HFFc6 (cell line): ENCODE measurements at places on chromosomes 2 and 18. TPM values are rescaled to one million over a fixed set of nuclear protein-coding genes. Genes with fewer than 3 reads are reported as not detected.

UPP2 gene
- total RNA-seq = not detected in 3 replicates

PELI1 gene
- 2.4 to 4.3 TPM (median 3.3 TPM) in 3 replicates for total RNA-seq

RFTN2 gene
- total RNA-seq = 0.05 to 0.59 TPM (median 0.32 TPM) in 3 replicates

UBXN4 gene
- 70.6 to 81.0 TPM (median 75.5 TPM) in 3 replicates for total RNA-seq

DNA sequence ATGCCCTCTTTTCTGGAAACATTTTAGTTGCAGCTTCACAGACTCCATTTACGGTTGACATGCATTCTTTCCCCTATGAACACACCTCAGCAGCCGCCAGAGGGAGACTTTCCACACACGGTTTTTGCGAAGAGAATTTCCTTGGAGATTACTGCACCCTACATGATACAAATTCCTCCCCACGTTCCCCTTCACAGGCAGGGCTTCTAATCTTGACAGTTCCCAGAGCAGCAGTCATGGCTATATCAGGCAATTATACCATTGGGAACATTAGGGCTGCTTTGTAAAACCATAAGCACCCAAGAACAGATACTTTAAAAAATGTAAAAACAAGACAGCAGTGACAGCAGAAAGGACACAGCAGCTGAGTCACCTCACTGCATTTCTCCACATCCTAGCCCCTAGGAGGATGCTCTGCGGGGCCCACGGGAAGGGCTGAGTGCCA lies 253.8 kb downstream of the TGIF1 start:
- H3K36me3 ChIP-seq = peaks cover 2% of the 10 kb centered on the region; the same call in 1 of the 2 replicates
- peaks cover 8% of the 10 kb centered on the region; the same call in 1 of the 2 replicates for H3K27me3 ChIP-seq
- peak; percentile 57 for DNase-seq
- peak overlapping the region; percentile 41 for H3K27ac ChIP-seq
- H3K4me1 ChIP-seq = peaks cover 16% of the 10 kb centered on the region
- H3K4me3 ChIP-seq = peak overlapping the region; percentile 82

DNA sequence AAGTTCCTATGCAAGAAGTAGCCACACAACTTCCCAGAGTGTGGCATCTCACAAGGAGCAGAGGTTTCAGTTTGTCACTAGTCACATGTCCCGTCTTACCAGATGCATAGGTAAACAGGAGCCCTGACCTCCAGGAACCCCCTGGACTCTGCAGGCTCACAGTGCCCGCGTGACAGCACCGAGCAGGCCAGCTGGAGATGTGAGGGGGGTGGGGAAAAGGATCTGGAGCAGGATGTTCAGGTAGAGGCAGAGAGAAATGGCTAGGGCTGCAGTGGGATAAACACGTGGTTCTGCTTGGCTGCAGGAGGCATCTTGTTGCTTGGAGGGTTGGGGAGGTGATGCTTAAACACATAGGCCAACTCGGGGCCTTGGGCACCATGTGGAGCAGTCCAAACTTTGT lies 54.2 kb downstream of the IMPA2 start:
- H3K4me3 ChIP-seq = no peak overlapping the region
- peaks cover 13% of the 10 kb centered on the region for H3K4me1 ChIP-seq
- DNase-seq = no peak
- H3K27me3 ChIP-seq = peaks cover 2% of the 10 kb centered on the region

- peaks cover 7% of the 10 kb centered on the region; the same call in 1 of the 2 replicates for H3K27me3 ChIP-seq
- H3K27ac ChIP-seq = no peak overlapping the region
- DNase-seq = no peak
- H3K4me1 ChIP-seq = peaks cover 67% of the 10 kb centered on the region
- no peak overlapping the region for H3K4me3 ChIP-seq
Measured at GRCh38 chr2:85769236-85769982, 15.6 kb downstream of the ATOH8 start.

DNA sequence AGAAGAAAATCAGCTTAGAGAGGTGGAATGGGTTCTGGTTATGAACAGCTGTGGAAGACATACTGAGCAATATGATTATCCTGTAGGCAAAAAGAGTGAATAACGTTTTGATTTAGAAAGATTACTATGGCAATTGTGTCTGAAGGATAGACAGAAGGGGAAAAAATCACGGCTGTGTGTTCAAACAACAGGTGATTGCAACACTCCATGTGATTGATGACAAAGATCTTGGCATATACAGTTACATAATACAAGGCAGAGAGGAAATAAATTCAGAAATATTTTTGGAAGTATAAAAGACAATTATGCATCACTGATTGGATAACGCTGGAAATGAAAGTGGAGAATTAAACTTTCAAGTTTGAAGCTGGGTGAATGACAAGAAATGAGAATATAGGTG lies 58.5 kb upstream of the KCNJ3 start:
- H3K36me3 ChIP-seq = no peaks in the 10 kb centered on the region
- H3K27me3 ChIP-seq = no peaks in the 10 kb centered on the region; the same call in 1 of the 2 replicates
- H3K4me1 ChIP-seq = no peaks in the 10 kb centered on the region
- no peak for DNase-seq
- no peak overlapping the region for H3K27ac ChIP-seq

- peaks cover 42% of the 10 kb centered on the region for H3K4me1 ChIP-seq
- 0 out of 2 replicates have a peak, but pooled peaks cover 4% of the 10 kb centered on the region for H3K36me3 ChIP-seq
- no peak overlapping the region for H3K4me3 ChIP-seq
- peaks cover 2% of the 10 kb centered on the region for H3K27me3 ChIP-seq
Measured at GRCh38 chr2:28593160-28593755, 97.4 kb downstream of the PLB1 start.

- H3K27me3 ChIP-seq = peaks cover 3% of the 10 kb centered on the region; the same call in 1 of the 2 replicates
- no peak overlapping the region for H3K27ac ChIP-seq
Measured at GRCh38 chr2:202822411-202822810, 49.2 kb downstream of the ICA1L start.

- no peaks in the 10 kb centered on the region for H3K27me3 ChIP-seq
- no peak overlapping the region for H3K4me3 ChIP-seq
- no peaks in the 10 kb centered on the region for H3K4me1 ChIP-seq
- H3K27ac ChIP-seq = no peak overlapping the region
- H3K36me3 ChIP-seq = no peaks in the 10 kb centered on the region
- no peak for DNase-seq
Measured at GRCh38 chr18:64179556-64180080, 30.7 kb upstream of the LINC00305 start.

DNA sequence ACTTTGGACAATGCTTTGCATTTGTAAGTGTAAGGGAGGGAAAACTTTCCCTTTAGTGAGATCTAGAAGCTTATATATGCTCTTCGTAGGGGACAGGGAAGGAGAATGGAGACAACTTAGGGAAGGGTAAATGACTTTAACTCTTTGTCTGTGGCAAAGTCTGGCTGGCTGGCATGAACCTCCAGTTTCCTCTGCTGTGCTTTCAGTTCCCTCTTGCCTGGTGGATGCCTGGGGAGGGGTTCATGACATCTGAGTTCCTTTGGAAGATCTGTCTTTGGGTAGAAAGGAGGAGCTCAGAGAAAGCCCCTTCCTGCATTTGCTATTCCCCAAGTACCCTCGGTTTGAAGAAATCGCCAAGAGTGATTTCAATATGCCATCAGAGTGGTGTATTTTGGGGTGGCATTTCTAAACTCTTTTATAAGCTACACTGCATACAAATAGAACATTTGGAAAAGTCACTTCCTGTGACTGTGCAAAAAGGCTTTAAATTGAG lies 143.6 kb downstream of the VAPA start:
- DNase-seq = no peak
- H3K27me3 ChIP-seq = no peaks in the 10 kb centered on the region; the same call in none of the 2 replicates
- H3K4me1 ChIP-seq = peaks cover 51% of the 10 kb centered on the region
- H3K36me3 ChIP-seq = no peaks in the 10 kb centered on the region

GRCh38 chr2:19356545-19357401 lies 1.6 kb downstream of the OSR1 start:
- no peak for DNase-seq
- peaks cover 22% of the 10 kb centered on the region for H3K4me1 ChIP-seq
- H3K27ac ChIP-seq = peak overlapping the region; percentile 42
- peak overlapping the region; percentile 95 for H3K4me3 ChIP-seq

DNA sequence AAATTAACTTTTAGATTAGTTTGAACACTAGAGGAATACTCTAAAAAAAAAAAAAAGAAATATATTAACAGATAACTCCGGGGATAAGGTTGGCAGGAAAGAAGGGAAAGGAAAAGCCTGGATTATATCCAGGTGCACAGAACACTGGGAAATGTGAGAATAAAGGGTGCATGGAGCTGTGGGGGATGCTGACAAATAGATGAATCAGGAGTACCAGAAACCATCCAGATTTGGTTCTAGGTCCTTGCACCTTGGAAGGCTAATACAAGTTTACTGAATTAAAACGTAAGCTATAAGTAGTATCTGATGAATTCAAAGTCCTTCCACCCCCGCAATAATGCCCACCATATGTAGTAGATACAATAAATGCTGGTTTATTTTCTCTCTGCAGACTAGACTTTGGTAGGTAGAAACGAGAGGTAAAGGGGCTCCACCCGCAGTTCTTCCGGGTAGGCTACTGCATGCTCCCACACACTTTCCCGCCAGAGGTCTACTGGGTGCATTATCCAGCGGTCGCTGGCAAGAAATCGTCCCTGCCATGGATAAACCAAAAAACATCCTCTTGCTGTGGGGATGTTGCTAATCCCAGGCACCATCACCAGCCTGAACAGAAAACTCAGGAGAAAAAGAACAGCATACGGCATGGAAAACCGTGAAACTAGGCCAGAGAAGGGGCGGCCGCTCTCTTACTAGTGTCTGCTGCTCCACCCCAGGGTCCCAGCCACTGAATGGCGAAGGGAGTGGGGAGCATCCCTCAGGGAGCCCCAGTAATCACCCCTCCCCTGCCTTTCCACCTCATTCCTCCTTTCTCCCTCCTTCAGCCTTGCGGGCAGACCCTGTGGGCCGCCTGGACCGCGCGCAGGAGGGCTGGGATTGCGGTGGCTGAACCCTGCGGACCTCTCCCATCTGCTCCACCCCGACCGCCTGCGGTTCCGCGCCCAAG lies 1.5 kb downstream of the CNRIP1 start:
- peaks cover 33% of the 10 kb centered on the region for H3K4me1 ChIP-seq
- H3K4me3 ChIP-seq = peak overlapping the region; percentile 96
- no peaks in the 10 kb centered on the region for H3K27me3 ChIP-seq
- H3K36me3 ChIP-seq = peaks cover 29% of the 10 kb centered on the region
- DNase-seq = no peak
- peak overlapping the region; percentile 90 for H3K27ac ChIP-seq

DNA sequence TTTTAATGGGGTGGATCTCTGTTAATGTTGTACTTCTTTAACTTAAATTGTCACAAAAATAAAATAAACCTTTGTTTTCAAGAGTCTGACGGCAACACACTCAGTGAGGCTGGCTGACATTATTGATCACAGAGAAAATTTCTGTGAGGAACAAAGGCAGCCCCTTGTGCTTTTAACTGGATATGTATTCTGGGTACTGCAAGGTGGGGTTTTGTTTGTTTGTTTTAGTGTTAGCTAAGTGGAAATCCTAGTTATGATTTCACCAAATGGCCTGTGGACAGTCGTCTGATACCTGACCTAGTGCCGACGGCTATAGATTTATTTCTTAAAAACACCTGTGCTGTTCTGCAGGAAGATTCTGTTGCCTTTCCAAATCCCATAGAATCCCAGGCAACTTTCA lies 1329.5 kb upstream of the ZEB2 start:
- no peaks in the 10 kb centered on the region for H3K27me3 ChIP-seq
- no peaks in the 10 kb centered on the region for H3K4me1 ChIP-seq
- no peaks in the 10 kb centered on the region for H3K36me3 ChIP-seq
- DNase-seq = no peak

- DNase-seq = no peak
- H3K4me3 ChIP-seq = no peak overlapping the region
- H3K4me1 ChIP-seq = peaks cover 26% of the 10 kb centered on the region
- H3K36me3 ChIP-seq = peaks cover 5% of the 10 kb centered on the region; the same call in 1 of the 2 replicates
- H3K27ac ChIP-seq = no peak overlapping the region
Measured at GRCh38 chr2:33512112-33512511, 35.7 kb downstream of the RASGRP3 start.

DNA sequence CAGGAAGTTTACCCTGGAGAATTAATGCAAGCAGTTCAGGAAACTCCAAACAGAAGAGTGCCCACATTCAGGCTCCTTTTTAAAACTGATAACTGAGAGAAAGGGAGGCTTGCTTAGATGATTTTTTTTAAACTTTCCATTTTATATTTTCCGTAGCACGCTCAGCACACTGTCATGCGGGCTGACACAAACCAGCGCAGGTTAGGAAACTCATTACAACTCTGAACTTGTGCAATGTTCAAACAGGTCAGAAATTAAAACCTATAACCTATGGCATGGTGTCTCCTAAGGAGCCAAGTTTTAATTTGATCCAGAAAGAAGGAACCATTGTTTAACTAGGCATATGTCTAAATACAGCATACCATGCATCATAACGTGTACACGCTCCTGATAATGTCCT lies 117.7 kb upstream of the SMIM21 start:
- no peak overlapping the region; the same call in 1 of the 2 replicates for H3K4me3 ChIP-seq
- H3K27me3 ChIP-seq = peaks cover 12% of the 10 kb centered on the region
- no peak for DNase-seq
- peaks cover 21% of the 10 kb centered on the region for H3K4me1 ChIP-seq
